EL (cell line): ENCODE measurements at places on chromosomes 5 and 9.

DNA sequence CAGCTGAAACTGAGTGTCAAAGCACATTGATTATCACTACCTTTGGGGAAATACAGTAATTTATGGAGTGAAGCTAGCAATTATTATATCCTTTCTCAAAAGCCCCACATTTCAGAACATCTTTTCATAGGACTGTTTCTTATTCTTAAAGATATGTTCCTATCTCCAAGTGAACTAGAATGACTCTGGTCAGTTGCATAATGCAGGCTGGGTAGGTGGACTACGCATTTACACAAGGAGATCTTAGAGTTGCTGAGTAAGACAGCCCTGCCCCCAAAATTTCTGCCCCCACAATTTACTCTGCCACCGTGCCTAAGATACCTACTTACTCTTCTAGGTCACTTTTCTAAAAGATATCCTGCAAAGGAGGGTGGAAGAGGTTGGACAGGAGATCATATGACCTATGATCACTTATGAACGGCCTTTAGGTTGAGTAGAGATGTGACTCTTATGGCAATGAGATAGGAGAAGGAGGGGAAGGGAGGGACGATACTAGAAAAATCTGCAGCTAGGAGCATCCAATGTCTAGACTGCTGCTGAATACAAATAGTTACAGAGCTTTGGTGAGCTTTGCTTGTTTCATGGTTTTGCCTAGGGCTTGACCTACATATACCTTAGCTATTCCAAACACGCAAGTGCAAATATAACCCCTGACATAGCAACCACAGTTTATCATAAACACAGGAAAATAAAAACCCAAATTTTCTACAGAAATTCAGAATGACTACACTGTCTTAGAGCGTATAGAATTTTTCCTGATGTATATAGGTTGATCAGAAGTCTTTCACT is 121.7 kb downstream of the GLIS3 start:
- no peak for DNase-seq

- DNase-seq, result no peak
Observed at GRCh38 chr9:14455243-14455642, 141.3 kb upstream of the NFIB start.

GRCh38 chr5:154234551-154234950 is 44.0 kb downstream of the GALNT10 start:
- no peak for DNase-seq

GRCh38 chr9:133499132-133499891 is 20.4 kb upstream of the SLC2A6 start:
- DNase-seq, result no peak

DNA sequence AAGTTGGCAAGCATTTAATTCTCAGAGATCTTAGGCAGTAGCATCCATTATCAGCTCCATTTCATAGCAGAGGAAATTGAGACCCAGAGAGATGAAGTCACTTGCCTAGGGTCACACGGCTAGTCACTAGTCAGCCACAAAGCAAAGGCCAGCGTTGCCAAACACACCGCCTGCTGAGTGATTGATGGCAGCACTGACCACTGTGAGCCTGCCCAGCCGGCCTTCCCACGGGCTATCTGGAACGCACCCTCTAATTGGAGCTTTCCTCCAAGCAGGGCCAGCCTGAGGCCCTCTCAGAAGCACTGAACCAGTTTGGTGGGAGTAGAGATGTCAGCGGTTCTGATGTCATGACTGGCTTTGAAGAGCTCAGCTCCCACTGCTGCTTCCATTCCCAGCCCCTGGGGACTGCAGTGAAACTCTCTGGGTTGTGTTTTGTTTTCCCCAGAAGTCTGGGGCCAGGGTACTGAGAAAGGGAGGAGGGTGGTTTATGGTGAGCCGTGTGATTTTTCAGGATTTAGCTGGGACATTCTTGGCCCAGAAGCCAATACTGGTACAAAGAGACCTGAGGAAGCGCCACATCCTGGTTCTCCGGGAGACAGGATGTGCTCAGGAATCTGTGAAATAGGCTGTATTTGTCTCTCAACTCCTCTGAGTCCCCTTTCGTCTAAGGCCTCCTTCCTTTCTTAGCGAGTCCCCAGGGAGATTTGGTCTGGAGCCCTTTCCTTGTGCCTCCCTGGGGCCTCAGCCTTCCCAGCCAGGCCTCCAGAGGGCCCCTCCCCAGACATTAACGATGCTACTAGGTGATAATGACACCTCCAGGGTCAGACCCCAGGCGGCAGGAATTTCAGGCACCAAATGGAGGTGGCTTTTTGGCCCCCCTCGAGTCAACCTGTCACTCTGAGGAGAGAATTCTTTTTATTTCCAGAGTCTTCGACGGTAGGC is 44.5 kb downstream of the SPRY4 start:
- DNase-seq, result no peak

GRCh38 chr9:93035821-93036351 is 22.6 kb upstream of the SUSD3 start:
- no peak for DNase-seq

- no peak for DNase-seq
Observed at GRCh38 chr5:51095486-51095885, 287.8 kb upstream of the ISL1 start.
